Ovary (tissue), 10 donors: ENCODE measurements at places on chromosomes 5 and 9. TPM values are rescaled to one million over a fixed set of nuclear protein-coding genes. Genes with fewer than 3 reads are reported as not detected.

PAM gene
- 217 TPM for total RNA-seq

SLC4A9 gene
- total RNA-seq, result not detected

OLFM1 gene
- 32.1 TPM for total RNA-seq

DCAF12 gene
- 22.4 TPM for total RNA-seq

CDKN2A gene
- 0.82 TPM for total RNA-seq

SLC34A3 gene
- total RNA-seq, result not detected

GHR gene
- 4.5 TPM for total RNA-seq

SPINK4 gene
- not detected for total RNA-seq

SLC25A48 gene
- total RNA-seq, result not detected

CREB3 gene
- 35.0 TPM for total RNA-seq

NRG2 gene
- total RNA-seq, result 6.4 TPM
